ENCODE measurements at places on chromosomes 3 and 15.

- no peak for DNase-seq
Measured at GRCh38 chr15:34514251-34514670, 69.2 kb downstream of the GOLGA8B start.

DNA sequence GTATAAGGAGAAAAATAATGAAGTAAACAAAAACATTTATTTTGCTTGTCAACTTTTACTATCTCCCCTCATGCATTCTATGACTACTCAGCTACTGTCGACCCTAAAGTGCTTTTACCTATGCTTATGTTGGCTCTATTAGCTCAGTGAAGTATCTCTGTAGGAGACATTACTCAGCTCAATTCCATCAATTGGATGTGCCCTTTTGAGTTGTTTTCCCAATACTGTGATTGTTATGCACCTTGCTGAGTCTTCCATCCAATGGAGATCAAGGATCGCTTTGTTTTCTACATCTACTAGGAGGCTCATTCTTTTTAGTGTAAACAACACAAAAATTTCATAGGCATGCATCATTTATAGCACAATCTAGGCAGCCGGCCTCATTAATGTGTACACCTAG lies 403.8 kb upstream of the ARL6 start:
- DNase-seq: no peak

- DNase-seq: no peak
Measured at GRCh38 chr15:85649372-85649771, 145.4 kb downstream of the KLHL25 start.

DNA sequence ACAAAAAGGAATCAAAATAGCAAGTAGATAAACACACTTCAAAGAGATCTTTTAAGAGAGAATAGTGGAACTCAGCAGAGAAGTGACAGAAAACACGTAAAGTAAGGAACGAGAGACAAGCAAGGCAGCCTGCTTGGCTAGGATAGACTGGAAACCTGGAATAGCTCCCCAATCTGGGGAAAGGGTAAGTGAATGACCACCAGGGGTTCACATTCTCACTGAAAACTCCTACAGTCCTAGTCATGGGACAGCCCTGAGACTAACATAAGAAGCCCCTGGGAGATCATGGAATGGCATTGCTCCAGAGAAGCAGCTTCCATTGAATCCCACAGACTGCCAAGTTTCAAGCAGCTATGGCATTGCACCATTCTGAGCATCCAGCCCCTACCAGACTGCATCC lies 363.6 kb upstream of the ARPP21 start:
- no peak for DNase-seq

DNA sequence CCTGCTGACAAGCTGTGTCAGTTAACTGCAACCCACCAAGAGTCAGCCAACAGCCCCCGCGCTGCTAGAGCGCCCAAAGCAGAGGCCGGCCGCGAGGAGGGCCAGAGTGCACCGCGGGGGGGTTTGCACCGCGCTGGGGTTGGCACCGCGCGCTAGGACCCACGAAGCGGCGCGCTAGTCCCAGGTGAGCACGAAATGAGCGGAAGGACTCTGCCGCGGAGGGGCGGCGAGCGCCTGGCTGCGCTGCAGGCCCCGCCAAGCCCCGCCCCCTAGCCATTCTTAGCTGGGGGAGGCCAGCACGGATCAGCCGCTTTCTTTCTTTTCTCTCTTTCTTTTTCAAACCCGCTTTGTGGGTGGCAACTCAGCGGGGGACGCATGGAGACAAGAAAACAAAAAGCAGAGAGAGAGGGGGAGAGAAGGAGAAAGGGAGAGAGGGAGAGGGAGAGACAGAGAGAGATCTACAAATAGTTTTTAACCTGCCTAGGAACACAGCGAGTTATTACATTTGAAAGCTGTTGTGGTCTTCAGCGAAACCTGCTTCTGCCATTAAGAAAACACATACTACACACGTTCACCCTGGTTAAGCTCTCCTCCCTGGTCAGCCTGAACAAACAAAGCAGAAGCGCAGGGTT lies 6.9 kb upstream of the FOXB1 start:
- peak; percentile 39 for DNase-seq

DNA sequence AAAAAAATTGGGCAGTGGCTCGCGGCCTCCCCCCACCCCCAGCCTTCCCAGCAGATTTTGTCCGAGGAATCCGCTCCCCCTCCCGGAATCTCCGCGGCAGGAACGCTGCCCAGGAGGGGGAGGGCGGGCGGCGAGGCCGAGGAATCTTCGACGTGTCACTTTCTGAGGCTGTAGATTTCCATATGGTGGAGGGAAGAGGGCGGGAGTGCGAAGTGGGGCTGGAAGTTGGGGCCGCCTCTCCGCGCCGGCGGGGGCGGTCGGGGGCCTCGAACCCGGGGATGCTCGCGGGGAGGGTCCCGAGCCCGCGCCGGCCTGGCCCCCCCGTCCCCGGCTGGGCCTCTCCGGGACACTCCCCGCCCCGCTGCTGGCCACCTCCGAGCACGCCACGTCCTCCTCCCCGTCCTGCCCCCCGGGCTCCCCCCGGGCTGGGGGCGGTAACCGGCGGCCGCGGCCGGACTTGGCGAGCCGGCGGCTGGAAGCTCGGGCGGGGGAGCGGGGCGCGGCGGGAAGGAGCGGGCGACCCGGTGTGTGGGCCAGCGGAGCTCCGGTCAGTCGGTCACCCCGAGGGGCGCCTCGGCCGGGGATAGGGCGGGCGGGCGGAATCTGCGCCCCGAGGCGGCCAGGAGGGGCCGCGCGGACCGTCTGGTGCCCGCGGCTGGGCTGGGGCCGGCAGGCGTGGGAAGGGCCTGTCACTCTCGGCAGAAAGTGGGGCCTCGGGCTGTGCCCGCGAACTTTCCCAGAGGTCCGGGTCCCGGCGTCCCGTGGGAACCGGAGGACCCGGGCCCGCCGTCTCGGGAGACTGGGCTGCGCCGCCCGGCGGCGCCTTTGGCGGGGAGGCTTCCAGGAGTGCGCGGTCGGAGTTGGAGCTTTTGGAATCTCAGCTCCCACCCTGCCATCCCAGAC lies 951 bp downstream of the FNDC3B start:
- DNase-seq: peak; percentile 31

Measured in NCI-H2029 (cell line).